ENCODE measurements at places on chromosomes 3 and 15.

GRCh38 chr3:112056451-112056929 lies 22.0 kb downstream of the TMPRSS7 start:
- DNase-seq, result peak; percentile 21

DNA sequence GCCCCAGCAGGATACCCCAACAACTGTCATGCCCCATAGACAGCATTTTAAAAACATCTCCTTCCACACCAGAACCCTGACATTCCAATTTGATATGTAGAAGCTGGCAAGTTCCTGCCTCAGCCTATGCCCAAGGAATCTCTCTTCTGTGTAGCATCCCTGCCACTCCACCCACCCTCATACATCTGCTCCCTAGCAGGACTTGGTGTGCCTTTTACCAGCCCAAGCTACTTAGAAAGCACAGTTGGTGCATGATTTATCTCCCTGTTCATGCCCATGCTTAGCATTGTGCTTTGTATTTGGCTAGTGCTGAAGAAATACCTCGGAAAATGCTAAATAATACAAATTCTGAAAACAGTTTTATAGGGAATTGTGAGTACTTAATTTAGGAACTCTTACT lies 236.9 kb upstream of the HES1 start:
- no peak for DNase-seq

GRCh38 chr3:140085001-140085400 lies 150.0 kb downstream of the CLSTN2 start:
- no peak for DNase-seq

GRCh38 chr3:155870945-155871745 lies 695 bp downstream of the GMPS start:
- DNase-seq, result peak; percentile 20

GRCh38 chr3:45123581-45124269 lies 22.5 kb downstream of the CDCP1 start:
- DNase-seq, result no peak

DNA sequence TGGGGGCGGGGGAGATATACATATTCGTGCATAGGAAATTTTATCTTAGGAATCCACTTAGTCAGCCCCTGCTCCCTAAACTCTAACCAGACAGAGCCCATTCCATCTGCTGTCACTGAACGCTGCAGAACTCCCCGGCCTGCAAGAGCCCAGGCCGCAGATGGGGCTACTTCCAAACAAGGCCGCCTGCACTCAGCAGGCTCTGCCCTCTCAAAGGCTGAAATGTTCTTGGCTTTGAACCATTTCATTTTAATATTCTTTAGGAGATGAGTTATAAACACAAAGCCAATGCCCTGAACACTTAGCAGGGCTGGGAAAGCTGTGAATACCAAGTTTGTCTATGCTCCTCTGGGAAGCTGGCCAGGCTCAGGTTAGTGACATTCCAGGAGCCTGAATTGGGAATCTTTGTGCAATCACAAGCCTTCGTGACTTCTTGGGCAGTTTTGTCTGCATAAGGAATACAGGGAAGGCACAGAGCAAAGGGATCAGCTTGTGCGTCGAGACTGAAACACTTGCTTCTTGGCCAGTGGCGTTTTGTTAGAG lies 65.0 kb downstream of the SYNM start:
- DNase-seq, result no peak

GRCh38 chr3:38021196-38021595 lies 8.2 kb downstream of the PLCD1 start:
- no peak for DNase-seq

GRCh38 chr3:135981701-135982403 lies 16.3 kb downstream of the PPP2R3A start:
- DNase-seq, result no peak

DNA sequence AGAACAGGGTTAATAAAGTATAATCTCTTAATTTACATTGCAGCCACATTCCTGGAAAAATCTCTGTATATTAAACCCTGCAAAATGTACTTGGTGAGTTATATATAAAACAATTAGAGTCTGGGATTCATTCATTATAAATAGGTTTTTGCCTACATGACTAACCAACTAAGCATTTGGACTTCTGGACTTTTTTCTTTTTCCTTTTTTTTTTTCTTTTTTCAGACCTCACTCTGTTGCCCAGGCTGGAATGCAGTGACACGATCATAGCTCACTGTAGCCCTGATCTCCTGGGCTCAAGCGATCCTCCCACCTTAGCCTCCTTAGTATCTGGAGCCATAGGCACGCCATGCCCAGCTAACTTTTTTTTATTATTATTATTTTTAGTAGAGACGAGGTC lies 4.5 kb downstream of the DNAJC13 start:
- no peak for DNase-seq

- no peak for DNase-seq
Observed at GRCh38 chr3:61865466-61866152, 304.2 kb downstream of the PTPRG start.

GRCh38 chr15:76309601-76310330 lies 1.5 kb downstream of the ETFA start:
- DNase-seq, result no peak

DNA sequence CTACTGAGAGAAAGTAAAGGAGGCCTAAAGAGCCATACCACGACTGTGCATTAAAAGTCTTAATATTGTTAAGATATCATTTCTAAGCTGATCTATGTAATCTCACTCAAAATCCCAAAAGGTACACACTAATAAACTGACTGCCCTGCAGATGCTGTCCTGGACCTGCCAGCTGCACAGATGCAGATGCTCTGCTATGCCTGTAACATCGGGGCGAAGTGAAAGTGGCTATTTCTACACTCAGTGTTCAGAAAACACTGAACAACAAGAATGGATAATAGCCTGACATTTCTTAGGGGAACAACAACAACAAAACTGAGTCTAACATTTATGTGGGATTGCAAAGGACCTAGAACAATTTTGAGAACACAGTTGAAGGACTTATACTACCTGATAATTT lies 31.9 kb downstream of the RAD18 start:
- DNase-seq, result no peak

DNA sequence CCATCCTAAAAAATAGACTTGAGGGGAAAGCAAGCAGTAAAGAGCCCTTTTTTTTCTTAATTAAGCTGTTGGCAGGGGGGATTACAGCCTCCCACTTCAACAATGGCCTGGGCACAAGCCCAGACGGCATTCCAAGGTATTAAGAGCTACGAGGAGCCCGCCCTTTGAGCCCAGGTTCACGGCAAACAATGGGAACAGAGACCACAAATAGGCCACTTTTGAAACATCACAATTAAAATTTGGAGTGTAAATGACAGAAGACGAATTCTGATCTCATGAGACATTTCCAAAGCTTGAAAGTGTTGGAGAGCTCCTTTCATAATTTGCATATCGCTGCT lies 8.9 kb downstream of the CHSY1 start:
- no peak for DNase-seq

GRCh38 chr15:90015749-90016148 lies 14.6 kb downstream of the ZNF710 start:
- no peak for DNase-seq

DNA sequence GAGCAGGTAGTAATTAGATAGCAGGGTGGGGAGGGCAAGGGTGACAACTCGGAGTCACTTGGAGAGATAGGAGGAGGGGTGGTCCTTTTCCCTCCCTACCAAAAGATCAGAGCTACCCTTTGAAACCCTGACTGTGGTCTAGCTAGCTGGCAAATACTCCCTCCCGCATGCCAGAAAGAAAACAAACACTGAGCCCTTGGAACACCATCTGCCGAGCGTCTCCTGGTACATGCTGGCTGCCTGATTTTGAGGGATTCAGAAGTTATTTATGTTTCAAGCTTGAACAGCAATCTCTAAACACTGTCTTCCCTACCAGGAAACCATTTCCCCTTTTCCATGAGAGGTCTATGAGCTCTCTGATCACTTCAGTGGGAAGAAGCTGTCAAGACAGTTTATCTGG lies 291.6 kb upstream of the CFAP20DC start:
- DNase-seq, result no peak

GRCh38 chr3:46405301-46406019 lies 1.4 kb downstream of the CCR5AS start:
- DNase-seq, result no peak

DNA sequence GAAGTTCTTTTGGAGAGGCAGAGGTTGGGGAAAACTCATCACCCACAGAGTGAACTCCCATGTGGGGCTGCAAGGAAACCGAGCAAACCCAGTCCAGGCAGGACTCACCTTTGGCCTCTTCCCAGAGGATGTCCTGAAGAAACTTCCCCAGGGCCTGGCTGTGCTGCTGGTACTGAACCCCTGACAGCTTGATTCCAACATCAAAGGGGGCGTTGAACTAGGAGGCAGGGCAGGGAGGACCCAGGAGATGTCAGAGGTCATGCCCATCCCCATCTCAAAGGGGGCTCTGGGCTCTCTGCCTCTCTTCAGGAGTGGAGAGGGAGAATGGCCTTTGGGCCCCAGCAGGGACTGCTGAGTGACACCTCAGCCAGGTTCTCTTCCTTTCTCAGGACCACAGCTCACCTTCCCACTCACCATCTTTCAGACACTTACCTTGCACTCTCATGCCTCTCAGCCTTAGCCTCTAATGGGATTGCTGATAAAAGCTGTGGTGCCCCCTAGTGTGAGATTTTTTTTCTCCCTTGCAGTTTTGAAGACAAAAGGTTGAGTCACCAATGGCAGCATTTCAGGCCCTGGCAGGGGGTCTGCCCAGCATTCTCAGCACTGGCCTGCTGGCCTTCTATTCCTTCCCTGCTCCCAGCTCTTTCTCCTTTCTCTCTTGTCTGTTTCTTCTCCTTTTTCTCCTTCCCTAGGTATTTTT lies 6.0 kb downstream of the GHRL start:
- no peak for DNase-seq

- DNase-seq, result no peak
Observed at GRCh38 chr3:72889310-72890165, 1.7 kb downstream of the GXYLT2 start.

DNA sequence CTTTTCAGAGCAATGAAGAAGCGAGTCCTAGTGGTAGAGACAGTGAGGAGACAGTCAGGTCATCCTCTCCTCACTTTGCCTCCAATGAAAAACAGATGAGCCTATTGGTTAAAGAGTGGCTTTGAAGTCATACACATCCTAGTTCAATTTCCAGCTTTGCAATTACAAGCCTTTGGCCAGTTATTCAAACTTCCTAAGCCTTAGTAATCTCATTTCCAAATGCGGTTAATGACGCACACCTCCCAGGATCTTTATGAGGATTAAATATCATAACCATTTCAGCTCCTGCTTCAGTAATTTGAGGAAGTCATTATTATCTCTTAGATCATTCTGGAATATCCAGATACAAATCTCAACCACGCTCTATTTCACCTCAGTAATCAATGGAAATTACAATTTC lies 10.0 kb upstream of the ST6GAL1 start:
- DNase-seq, result no peak

All from stimulated activated CD4-positive, alpha-beta T cell treated with anti-CD3 and anti-CD28 coated beads, Interleukin-15, amount 100 ng/mL, for 48 hours (primary cell).